ENCODE measurements at places on chromosomes 1 and 21.

GRCh38 chr1:229640455-229640854 is 14.4 kb downstream of the URB2 start:
- DNase-seq = no peak

- no peak for DNase-seq
These were observed 677.5 kb upstream of the BRINP3 start for GRCh38 chr1:191155178-191155577.

- no peak for DNase-seq
These were observed 999.0 kb upstream of the ADGRL2 start for GRCh38 chr1:80801695-80802094.

DNA sequence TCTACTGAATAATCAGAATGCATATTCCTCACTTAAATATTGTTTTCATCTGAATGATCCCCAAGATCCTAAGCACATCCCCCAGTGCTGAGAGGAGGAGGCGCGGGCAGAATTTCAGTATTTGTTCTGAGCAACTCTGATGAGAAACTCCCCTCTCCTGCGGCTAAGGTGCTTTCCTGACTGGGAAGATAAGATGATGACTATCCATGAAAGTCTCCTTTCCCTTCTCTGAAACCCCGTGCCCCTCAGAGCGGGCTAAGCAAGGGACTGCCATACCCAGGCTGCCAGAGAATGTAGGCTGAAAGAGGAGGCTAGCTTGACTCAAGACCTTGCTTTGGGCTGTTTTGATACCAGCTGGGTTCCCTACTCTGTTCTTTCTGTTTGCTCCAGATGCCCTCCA is 39.7 kb upstream of the IPO9 start:
- DNase-seq = no peak

- DNase-seq = no peak
These were observed 8.6 kb downstream of the S100A9 start for GRCh38 chr1:153366261-153366660.

- no peak for DNase-seq
These were observed 16.5 kb upstream of the TRAPPC10 start for GRCh38 chr21:43995521-43996105.

GRCh38 chr1:230320804-230321203 is 105.3 kb downstream of the PGBD5 start:
- DNase-seq = no peak

DNA sequence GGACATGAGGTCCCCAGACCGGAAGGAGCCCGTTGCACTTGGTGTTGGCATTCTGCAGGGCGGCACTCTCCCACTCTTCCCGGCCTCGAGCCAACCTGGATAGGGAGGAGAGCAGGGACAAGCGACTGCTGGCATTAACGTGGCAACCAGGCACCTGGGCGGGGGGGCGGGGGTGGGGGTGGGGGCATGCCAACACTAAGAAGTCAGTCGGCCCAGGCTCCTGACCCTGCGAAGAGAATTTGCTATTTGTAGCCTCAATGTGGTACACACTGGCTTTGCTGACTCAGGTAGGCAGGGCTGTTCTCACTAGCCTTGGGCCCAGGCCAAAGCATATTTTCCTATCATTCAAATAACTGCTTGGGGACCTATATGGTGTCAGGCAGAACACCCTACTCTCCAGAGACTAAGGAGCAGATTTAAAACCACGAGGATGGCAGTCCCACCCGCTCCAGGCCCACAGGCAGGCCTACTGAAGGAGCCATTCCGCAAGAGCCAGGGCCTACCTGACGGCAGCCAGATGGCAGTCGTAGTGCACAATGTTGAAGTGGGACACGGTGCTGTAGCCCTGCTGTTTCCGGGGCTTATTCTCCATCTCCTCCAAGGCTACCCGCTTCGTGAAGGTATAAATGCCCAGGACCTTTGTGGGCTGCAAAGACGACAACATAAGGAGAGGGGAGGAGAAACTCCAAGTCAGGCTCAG is 123.7 kb downstream of the UBR4 start:
- DNase-seq = no peak

GRCh38 chr1:233603478-233603877 is 10.4 kb upstream of the KCNK1 start:
- DNase-seq = no peak

- DNase-seq = no peak
These were observed 2.5 kb downstream of the SLAMF6 start for GRCh38 chr1:160520582-160520981.

Data from activated CD4-positive, CD25-positive, alpha-beta regulatory T cell treated with anti-CD3 and anti-CD28 coated beads, Interleukin-2, amount 50 U/mL, for 72 hours (primary cell).